Immature natural killer cell (primary cell): ENCODE measurements at places on chromosomes 11 and 22. TPM values are rescaled to one million over a fixed set of nuclear protein-coding genes. Genes with fewer than 3 reads are reported as not detected.

KRTAP5-7 gene
- polyA plus RNA-seq = not detected

MYO18B gene
- not detected for polyA plus RNA-seq

PHOX2A gene
- not detected for polyA plus RNA-seq

ENTHD1 gene
- not detected for polyA plus RNA-seq

C11orf91 gene
- not detected for polyA plus RNA-seq

TRIM21 gene
- polyA plus RNA-seq = 44.2 TPM

TMEM258 gene
- polyA plus RNA-seq = 274 TPM

NRIP3 gene
- polyA plus RNA-seq = 0.19 TPM

PATE2 gene
- polyA plus RNA-seq = not detected

IRF7 gene
- 36.4 TPM for polyA plus RNA-seq

OR51I1 gene
- not detected for polyA plus RNA-seq

DNA sequence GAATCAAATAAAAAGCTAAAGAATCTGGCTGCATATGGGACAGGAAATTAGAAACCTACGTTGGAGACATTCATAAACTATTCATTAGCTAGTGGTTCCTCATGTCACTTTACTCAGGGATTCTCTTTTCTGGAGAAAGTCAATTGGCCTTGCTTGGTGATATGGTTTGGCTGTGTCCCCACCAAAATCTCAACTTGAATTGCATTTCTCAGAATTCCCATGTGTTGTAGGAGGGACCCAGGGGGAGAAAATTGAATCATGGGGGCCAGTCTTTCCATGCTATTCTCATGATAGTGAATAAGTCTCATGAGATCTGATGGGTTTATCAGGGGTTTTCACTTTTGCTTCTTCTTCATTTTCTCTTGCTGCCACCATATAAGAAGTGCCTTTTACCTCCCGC lies 91.2 kb upstream of the CD44 start:
- no peak for DNase-seq
- H3K4me3 ChIP-seq = peak overlapping the region; percentile 53
- H3K27ac ChIP-seq = peak overlapping the region; percentile 100
- no peaks in the 10 kb centered on the region for H3K36me3 ChIP-seq
- H3K27me3 ChIP-seq = peaks cover 16% of the 10 kb centered on the region

DNA sequence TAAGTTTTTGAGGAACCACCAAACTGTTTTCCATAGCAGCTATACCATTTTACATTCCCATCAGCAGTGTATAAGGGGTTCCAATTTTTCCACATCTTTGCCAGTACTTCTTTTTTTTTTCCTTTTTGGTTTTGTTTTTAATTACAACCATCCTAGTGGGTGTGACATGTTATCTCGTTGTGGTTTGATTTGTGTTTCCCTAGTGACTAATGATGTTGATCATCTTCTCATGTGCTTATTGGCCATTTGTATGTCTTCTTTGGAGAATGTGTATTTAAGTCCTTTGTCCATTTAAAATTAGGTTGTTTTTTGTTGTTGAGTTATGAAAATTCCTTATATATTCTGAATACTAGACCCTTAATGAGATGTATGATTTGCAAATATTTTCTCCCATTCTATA lies 59.3 kb downstream of the STIM1 start:
- DNase-seq = peak; percentile 55
- no peaks in the 10 kb centered on the region for H3K36me3 ChIP-seq
- H3K4me1 ChIP-seq = peaks cover 89% of the 10 kb centered on the region
- H3K27me3 ChIP-seq = peaks cover 2% of the 10 kb centered on the region
- no peak overlapping the region for H3K4me3 ChIP-seq
- H3K27ac ChIP-seq = peak overlapping the region; percentile 54

DNA sequence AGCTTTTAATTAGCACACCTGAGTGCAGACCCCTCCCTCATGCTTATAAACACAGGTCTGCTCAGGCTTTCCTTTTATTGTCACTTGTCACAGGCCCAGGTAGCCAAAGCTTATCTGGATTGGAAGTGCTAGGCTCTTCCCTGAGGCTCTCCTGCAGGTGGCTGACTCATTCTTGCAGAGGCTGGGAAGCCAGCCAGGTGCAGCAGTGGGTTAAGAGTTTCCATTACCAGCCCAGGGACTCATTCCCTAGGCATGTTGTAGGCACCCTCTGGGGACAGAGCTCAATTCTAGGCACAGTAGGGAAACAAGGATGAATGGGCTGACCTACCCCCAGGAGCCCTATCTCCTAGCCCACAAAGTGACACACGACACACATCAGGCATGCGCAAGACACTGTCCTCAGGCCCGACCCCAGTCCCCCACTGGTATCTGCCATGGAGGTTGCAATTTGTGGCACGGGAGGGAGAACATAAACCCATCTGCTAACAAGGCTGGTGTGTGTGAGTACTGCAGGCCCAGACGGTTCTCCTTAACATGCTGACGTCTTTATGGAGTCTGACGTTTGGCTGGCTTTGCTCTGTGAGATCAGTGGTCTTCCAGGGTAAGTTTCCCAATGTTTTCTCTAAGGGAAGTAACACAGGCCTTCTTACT lies 94.2 kb downstream of the ABTB2 start:
- H3K27ac ChIP-seq = no peak overlapping the region
- H3K36me3 ChIP-seq = no peaks in the 10 kb centered on the region
- no peak for DNase-seq
- peaks cover 9% of the 10 kb centered on the region for H3K27me3 ChIP-seq
- no peaks in the 10 kb centered on the region for H3K4me1 ChIP-seq
- H3K4me3 ChIP-seq = no peak overlapping the region

GRCh38 chr11:134539285-134539684 lies 127.2 kb upstream of the B3GAT1 start:
- peaks cover 20% of the 10 kb centered on the region for H3K27me3 ChIP-seq
- H3K36me3 ChIP-seq = no peaks in the 10 kb centered on the region
- no peak for DNase-seq
- no peak overlapping the region for H3K4me3 ChIP-seq
- H3K27ac ChIP-seq = no peak overlapping the region

DNA sequence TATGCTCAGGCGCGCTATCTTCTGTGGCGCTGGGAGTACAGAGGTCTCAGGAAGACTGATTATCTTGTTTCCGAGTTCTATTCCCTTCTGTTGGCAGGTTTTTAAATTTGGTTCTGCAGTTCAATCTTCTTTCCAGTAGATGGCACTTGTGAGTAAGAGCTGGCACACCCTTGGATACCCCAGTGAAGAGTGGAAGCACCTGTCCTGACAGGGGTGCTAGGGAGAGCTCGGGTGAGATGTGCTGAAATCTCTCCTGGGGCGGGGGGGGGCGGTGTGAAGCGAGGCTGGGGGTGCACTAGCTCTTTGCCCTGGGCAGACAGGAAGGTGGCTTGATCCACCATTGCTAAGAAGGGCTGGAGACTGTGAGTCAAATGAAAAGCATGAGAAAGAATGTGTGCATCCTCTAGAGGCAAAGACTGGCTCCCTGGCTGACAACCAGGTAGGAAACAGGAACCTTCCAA lies 679.9 kb upstream of the CCDC179 start:
- peak overlapping the region; percentile 9 for H3K27ac ChIP-seq
- peaks cover 38% of the 10 kb centered on the region for H3K4me1 ChIP-seq
- peaks cover 2% of the 10 kb centered on the region for H3K27me3 ChIP-seq
- H3K4me3 ChIP-seq = peak overlapping the region; percentile 86
- peak; percentile 60 for DNase-seq
- H3K36me3 ChIP-seq = no peaks in the 10 kb centered on the region

- H3K36me3 ChIP-seq = no peaks in the 10 kb centered on the region
- no peak overlapping the region for H3K27ac ChIP-seq
- no peaks in the 10 kb centered on the region for H3K27me3 ChIP-seq
- H3K4me1 ChIP-seq = peaks cover 77% of the 10 kb centered on the region
- no peak overlapping the region for H3K4me3 ChIP-seq
These were observed 135.1 kb upstream of the TTC12 start for GRCh38 chr11:113179181-113179704.

GRCh38 chr11:44680982-44681597 lies 45.7 kb upstream of the TSPAN18 start:
- H3K4me1 ChIP-seq = peaks cover 31% of the 10 kb centered on the region
- no peaks in the 10 kb centered on the region for H3K36me3 ChIP-seq
- DNase-seq = peak; percentile 26
- H3K27ac ChIP-seq = no peak overlapping the region

DNA sequence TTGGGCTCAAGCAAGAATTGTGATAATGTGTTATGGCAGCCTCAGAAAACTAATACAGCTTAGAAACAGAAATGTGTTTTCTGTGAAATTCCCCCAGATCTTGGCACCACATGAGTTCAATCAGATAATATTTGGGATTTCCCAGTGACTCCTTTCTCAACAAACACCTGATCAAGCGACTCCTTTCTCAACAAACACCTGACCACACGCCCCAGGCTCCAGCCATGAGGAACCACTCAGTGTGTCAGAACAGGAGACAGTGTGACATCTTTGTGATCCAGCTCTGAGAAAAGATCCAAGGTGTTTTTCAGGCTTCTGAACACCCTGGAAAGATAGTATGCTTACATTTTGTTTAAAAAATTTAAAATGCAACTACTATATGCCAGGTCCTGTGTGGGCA lies 1.9 kb upstream of the UVRAG start:
- H3K36me3 ChIP-seq = no peaks in the 10 kb centered on the region
- no peak overlapping the region for H3K4me3 ChIP-seq
- peaks cover 17% of the 10 kb centered on the region for H3K4me1 ChIP-seq
- peaks cover 10% of the 10 kb centered on the region for H3K27me3 ChIP-seq
- no peak for DNase-seq
- H3K27ac ChIP-seq = no peak overlapping the region

GRCh38 chr11:14218728-14219127 lies 140.3 kb downstream of the RRAS2 start:
- no peaks in the 10 kb centered on the region for H3K36me3 ChIP-seq
- no peaks in the 10 kb centered on the region for H3K4me1 ChIP-seq
- DNase-seq = no peak
- H3K4me3 ChIP-seq = no peak overlapping the region
- no peak overlapping the region for H3K27ac ChIP-seq

GRCh38 chr11:75150879-75151278 lies at the start of gene SLCO2B1:
TSS of gene SLCO2B1 (plus strand) at chr11:75151107. CDS start at chr11:75151382, 275 bp downstream.
- DNase-seq = no peak
- no peaks in the 10 kb centered on the region for H3K4me1 ChIP-seq
- no peaks in the 10 kb centered on the region for H3K36me3 ChIP-seq

GRCh38 chr11:1168721-1169161 lies 11.0 kb downstream of the MUC5AC start:
- no peaks in the 10 kb centered on the region for H3K4me1 ChIP-seq
- H3K27ac ChIP-seq = no peak overlapping the region
- H3K27me3 ChIP-seq = peaks cover 3% of the 10 kb centered on the region

GRCh38 chr11:59849129-59849528 lies 3.8 kb upstream of the CBLIF start:
- H3K27ac ChIP-seq = no peak overlapping the region
- no peaks in the 10 kb centered on the region for H3K36me3 ChIP-seq
- H3K4me1 ChIP-seq = no peaks in the 10 kb centered on the region
- no peak overlapping the region for H3K4me3 ChIP-seq
- DNase-seq = no peak
- H3K27me3 ChIP-seq = peaks cover 1% of the 10 kb centered on the region

DNA sequence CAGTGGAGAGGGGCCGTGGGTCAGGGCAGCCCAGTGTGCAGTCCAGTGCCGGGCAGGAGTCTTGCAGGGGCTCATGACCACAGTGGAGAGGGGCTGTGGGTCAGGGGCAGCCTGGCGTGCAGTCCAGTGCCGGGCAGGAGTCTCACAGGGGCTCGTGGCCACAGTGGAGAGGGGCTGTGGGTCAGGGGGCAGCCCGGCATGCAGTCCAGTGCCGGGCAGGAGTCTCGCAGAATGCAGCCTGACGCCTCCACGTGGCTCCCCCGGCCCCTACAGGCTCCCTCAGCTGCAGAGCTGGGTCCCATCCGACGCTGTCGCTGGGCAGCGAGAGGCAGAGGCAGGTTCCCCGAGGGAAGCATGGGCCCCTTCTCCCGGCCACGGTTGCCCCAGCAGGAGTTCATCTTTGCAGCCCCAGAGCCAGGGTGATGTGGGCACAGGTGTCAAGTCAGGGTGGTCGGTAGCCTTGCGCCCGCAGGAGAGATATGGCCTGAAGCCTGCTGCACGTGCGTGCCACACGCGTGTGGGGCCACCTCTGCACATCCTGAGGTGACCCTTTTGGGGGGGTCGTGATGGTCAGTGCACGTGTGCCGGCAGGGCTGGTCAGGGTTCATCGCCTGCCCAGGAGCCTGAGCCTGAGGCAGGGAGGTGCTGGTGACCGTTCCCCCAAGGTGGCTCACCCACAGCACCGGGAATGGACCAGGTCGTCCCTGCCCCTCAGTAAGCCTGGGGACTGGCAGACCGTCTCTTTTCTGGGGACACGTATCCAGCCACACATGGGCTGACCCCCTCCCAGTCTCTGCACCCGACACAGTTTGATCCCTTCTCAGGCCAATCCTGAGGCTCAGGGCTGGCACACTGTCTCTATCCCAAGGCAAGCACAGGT lies 2.9 kb downstream of the IFITM5 start:
- peak overlapping the region; percentile 82 for H3K27ac ChIP-seq
- H3K27me3 ChIP-seq = peaks cover 10% of the 10 kb centered on the region
- no peak overlapping the region for H3K4me3 ChIP-seq
- H3K36me3 ChIP-seq = no peaks in the 10 kb centered on the region

- peaks cover 3% of the 10 kb centered on the region for H3K27me3 ChIP-seq
- H3K4me1 ChIP-seq = no peaks in the 10 kb centered on the region
- DNase-seq = no peak
These were observed 38.9 kb downstream of the MS4A2 start for GRCh38 chr11:60127311-60127811.

DNA sequence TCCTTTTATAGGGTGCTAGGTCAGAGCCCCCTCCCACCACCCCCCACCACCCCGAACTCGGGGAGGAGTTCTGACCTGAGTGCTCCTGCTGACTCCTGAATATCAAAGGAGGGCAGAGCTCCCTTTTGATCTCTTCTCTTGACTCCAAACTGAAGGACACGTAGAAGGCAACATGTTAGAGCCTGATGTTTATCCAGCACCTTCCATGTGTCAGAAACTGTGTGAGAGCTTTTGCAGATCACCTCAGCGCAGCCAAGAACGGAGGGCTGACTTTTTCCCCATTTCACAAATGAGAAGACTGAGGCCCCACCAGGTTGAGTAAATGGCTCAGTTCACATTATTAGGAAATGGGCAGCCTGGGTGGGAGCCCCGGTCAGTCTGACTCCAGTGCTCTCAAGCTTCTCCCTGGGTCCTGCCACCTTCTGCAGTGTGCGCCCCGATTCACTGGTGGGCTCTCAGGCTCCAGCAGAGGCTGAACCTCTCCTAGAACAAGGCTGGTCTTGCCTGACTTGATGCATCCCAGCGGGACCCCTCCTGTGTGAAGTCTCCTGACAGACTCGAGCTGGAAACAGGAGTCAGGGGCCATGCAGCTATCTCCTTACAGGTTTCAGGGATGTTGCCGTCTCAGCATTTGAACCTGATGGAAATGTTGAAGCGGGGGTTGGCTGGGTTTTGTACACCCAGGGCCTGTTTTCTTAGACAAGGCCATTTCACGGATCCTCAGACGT lies 98.5 kb downstream of the TSPAN18 start:
- no peaks in the 10 kb centered on the region for H3K4me1 ChIP-seq
- H3K27me3 ChIP-seq = peaks cover 6% of the 10 kb centered on the region
- H3K36me3 ChIP-seq = peaks cover 4% of the 10 kb centered on the region
- no peak overlapping the region for H3K4me3 ChIP-seq
- no peak for DNase-seq
- no peak overlapping the region for H3K27ac ChIP-seq

GRCh38 chr11:2211113-2211971 lies 39.7 kb upstream of the TH start:
- DNase-seq = no peak
- H3K4me1 ChIP-seq = peaks cover 27% of the 10 kb centered on the region
- peak overlapping the region; percentile 12 for H3K4me3 ChIP-seq
- H3K36me3 ChIP-seq = peaks cover 4% of the 10 kb centered on the region
- H3K27me3 ChIP-seq = no peaks in the 10 kb centered on the region
